ENCODE measurements at places on chromosomes 4 and X.
A peak's percentile ranks its signal among the peaks of the same experiment; 100 is the strongest.

DNA sequence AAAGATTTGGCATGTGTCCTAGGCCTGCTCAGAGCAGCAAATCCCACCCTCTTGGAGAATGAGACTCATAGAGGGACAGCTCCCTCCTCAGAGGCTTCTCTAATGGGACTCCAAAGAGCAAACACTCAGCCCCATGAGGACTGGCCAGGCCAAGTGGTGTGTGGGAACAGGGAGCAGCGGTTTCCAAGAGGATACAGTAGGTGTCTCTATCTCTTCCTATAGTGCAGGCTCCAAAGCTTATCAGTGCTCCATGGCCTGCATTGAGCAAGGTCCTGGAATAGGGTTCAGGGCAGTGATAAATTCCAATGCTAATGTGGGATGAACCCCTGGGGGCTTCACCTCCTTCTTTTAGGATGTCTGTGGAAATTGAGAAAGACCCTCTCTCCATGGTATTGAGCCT, 15.7 kb upstream of the MAGEA10 start:
- no peak for DNase-seq

- no peak for DNase-seq
Observed at GRCh38 chrX:121405826-121406225, 358.4 kb downstream of the GLUD2 start.

GRCh38 chrX:97039363-97040029, 155.8 kb downstream of the RPA4 start:
- no peak for DNase-seq

- DNase-seq = no peak
Observed at GRCh38 chrX:133350751-133351150, 64.5 kb downstream of the GPC4 start.

GRCh38 chr4:107579099-107579498, 140.9 kb downstream of the PAPSS1 start:
- DNase-seq = peak; percentile 50

- DNase-seq = no peak
Observed at GRCh38 chr4:84492290-84492689, 6.8 kb downstream of the NKX6-1 start.

GRCh38 chr4:135244056-135244455, 1042.5 kb upstream of the PABPC4L start:
- no peak for DNase-seq

DNA sequence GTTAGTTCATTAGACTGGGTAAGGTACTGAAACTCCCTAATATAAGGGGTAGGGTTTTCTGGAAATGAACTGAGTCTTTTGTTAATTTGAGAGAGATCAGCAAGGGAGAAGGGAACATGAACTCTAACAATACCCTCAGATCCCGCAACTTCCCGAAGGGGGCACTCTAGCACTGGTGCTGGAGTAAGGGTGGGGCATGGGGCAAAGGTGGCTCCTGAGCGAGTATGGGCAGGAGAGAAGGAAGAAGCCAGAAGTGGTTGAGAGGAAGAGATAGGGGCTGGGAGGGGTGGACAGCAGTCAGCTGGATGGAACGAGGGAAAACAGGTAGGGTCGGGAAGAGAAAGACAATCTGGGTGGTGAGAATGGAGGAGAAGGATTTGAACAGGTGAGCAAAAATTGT, 183.2 kb upstream of the MAGEE2 start:
- DNase-seq = peak; percentile 11

- DNase-seq = no peak
Observed at GRCh38 chrX:103818842-103819619, 13.0 kb downstream of the RAB9B start.

GRCh38 chrX:107465932-107466620, 16.6 kb downstream of the FRMPD3 start:
- DNase-seq = no peak

DNA sequence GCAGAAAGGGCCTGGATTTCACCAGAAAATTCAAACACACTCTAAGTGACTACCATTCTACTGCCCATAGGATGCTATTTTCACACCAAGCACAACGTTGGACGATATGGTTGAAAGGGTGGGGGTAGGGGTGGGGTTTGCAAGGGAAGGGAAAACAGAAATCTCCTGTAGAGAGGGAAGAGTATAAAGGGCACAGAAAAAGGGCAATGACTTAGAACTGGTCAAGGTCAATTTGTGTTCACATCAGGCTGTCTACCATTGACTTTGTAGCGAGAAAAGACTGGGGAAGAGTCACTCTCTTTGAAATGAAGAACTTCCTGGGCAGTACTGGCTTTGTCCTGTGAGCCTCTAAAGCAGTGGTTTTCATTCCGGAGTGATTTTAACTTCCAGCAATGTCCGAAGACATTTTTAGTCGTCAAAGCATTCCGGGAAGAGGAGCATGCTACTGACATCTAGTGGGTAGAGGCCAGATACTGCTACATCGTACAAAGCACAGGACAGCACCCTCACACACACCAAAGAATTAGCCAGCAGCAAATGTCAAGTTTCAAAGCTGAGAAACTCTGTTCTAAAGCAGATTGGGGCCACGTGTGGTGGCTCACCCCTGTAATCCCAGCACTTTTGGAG, 48.4 kb upstream of the SLC7A3 start:
- no peak for DNase-seq

GRCh38 chr4:140858897-140859296, 102.7 kb upstream of the TBC1D9 start:
- no peak for DNase-seq

DNA sequence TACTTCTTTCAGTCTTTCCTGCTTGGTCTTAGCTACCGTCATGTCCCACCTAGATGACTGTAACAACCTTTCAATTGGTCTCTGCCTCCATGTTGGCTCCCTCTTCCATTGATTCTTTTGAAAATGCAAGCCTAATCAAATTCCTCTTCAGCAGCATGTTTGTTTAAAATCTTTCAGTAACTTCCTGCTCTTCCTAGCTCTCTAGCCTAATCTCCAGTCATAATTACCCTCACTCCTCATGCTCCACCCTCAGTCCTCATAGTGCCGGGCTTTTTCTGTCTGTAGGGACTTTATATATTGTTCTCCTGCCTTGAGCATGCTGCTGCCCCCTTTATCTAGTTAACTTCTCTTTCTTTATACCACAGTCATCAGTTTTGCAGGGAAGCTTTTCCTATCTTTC, 12.1 kb downstream of the SNX25 start:
- DNase-seq = no peak

DNA sequence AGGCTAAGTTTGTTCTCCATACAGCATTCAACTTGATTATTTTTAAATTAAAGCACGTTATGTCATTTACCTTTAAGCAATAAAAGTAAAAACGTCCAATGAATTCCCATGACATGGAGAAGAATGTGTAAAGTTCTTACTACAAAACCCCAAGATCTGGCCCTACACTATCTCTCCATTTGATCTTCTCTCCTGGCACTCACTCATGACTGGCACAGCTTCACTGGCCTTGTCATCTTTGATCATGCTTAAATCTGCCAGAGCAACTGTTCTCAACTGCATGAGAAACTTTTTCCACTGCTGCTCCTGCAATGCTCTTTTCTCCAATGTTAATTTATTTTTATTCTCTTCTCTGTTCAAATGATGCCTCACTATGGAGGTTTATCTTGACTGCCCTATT, 1109.0 kb upstream of the IGFBP7 start:
- no peak for DNase-seq

GRCh38 chr4:185207466-185207865, 1.9 kb upstream of the SNX25 start:
- DNase-seq = no peak

- DNase-seq = no peak
Observed at GRCh38 chr4:73606465-73606974, 13.7 kb downstream of the RASSF6 start.

DNA sequence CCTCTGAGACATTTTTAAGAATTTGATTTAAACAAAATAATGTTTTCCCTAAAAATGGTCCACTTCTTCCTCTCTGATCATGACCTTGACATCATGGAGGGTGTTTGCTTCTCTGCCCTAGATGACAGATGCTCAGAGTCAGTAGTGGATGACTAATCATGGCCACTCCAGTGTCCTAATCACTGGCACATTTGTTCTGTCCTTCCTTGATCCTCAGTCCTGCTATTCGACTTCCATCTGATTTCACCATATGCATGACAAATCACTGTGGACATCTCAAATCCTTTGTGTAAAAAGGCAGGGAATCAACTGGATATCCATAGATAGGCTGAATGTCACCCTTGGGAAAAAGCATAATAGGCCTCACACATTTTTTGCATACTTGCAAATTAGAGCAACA, 9.0 kb downstream of the CRMP1 start:
- peak; percentile 64 for DNase-seq

DNA sequence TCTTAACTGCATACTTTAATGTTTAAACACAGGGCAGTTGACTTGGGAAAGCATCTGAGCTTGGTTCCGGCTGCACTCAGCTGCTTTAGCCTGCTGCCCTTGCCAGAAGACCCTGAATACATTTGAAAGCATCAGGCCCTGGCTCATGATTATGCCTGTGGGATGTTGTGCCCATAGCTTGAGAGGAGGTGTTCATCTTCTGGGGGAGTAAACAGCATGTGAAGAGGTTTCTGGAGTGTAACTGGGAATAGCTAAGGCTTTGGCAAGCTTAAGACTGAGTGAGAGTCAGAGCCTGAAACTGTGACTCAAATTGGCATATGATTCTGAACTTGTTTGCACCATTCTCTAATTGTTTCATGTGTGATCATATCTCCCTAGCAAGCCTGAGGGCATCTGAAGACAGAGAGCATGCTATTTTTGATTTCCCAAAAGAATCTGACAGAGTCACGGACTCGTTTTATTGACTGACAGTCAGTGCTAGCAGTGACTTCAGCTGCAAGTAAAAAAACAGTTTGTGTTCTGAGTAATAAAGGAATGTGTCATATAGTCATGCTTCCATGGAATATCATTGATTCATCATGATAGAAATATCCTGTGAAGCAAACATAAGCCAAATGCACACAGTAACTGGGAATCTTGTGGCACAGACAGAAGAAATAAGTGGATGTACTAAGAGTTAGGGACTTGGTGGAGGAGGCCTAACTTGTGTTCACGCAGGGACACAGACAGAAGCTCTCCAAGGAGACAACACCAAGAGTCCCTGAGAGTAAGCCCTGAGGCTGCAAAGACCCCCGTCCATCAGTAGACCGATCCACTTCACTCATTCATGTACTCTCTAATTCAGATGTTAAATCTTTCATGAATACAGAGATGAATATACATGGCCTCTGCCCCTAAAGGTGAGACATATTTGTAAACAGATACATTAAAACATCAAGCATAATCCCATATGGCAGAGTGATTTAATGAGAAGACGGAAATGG, 100.7 kb downstream of the SYNPO2 start:
- DNase-seq = no peak

GRCh38 chr4:184168406-184169019, 49.2 kb downstream of the ENPP6 start:
- peak; percentile 88 for DNase-seq

DNA sequence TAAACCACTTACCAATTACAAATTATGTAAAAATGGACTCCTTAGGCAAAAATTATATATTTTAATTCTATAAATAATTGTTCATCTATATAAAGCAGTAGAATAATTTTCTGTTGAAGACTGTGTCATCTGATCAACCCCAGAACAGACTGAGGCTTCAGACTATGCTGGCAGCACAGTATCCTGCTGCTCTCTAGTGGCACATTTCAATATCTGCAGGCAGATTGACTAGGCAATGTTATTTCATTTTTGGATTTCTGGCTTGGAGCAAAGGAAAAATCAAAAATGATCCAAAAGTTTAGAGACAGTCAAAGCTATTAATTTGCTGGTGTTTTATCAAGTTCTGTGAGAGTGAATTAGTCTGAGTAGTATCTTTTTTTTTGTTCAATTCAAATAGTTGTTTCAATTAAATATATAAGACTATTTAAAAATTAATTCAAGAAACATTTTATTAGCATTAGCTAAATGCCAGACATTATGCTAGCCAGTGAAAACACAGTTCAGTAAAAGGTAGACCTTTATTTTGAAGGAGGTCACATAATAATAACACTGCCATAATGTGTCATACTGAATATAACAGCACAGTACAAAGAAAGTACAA, 21.3 kb upstream of the SULT1E1 start:
- DNase-seq = peak; percentile 30

DNA sequence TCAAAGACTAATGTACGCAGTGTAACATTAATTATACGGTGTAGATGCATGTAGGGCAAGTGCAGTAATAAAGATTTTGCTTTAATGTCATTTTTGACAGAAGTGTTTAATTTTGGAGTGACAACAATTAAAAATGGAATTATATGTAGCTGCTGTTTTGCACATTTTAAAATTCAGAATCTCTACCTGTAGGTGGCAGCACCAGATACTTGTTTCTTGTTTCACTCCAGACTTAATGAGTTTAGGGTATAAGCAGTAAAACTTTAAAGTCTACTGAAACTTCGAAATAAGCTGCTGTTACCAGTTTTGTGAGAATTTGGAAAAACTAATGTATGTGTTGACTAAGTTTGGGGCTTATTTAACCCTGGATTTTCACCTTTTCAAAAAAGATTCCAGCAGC, 144.9 kb downstream of the POLA1 start:
- no peak for DNase-seq

GRCh38 chr4:181956512-181956911, 286.7 kb upstream of the TENM3 start:
- no peak for DNase-seq

DNA sequence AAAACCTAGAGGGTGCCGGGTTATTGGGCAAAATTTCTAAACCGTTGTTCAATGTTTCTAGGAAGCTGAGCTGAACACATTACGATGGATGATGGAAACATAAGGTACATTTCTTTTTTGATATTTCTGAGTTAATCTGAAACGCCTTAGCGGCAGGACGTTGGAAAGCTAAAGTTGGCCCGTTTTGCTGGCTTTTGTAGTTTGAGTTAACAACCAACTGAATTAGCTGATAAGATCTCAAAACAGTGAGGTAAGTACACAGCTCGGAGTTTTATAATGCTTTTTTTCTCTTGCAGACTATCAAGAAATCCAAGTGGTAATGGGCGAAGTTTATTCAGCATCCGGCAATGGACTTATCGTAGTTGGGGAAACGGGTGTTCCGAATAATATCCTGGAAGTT, 73.5 kb downstream of the PRSS12 start:
- no peak for DNase-seq

DNA sequence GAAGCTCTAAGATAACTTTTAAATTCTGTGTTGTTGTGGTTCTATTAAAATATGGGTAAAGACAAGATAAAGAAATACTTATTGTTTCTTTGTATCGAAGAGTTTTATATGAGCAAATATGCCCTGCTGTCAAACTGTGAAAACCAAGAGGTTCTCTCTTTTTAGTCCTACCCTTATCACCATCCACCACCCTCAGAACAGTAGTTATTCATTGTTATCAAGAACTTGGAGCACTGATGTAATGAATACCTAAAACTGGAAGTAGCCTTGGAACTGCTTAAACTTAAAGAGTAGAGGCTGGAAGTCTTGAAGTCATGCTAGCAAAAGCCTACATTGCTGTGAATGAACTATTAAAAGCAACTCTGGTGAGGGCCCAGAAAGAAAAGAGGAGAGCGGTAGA, 9.2 kb downstream of the PIR start:
- DNase-seq = no peak

GRCh38 chr4:26076000-26076587, 162.1 kb downstream of the SMIM20 start:
- DNase-seq = no peak

DNA sequence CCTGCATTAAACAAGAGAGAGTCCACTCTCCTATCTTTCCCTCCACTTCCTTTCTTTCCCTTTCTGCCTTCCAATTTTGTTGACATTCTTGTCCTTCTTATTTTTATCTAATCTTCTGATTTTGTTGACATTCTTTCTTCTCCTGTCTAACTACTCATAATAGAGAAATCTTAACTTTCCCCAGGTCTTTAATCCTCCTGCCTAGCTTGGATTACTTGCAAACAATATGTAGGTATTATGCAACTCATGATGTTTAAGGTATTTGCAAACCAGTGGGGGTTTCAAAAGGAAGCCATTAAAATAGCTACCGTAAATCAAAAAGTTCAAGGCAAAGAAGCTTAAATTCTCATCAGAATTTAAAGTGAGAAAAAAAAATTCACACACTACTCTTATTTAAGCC, 53.9 kb downstream of the PROM1 start:
- no peak for DNase-seq
